ENCODE measurements at places on chromosomes 12 and 14. TPM values are rescaled to one million over a fixed set of nuclear protein-coding genes. Genes with fewer than 3 reads are reported as not detected.

DNA sequence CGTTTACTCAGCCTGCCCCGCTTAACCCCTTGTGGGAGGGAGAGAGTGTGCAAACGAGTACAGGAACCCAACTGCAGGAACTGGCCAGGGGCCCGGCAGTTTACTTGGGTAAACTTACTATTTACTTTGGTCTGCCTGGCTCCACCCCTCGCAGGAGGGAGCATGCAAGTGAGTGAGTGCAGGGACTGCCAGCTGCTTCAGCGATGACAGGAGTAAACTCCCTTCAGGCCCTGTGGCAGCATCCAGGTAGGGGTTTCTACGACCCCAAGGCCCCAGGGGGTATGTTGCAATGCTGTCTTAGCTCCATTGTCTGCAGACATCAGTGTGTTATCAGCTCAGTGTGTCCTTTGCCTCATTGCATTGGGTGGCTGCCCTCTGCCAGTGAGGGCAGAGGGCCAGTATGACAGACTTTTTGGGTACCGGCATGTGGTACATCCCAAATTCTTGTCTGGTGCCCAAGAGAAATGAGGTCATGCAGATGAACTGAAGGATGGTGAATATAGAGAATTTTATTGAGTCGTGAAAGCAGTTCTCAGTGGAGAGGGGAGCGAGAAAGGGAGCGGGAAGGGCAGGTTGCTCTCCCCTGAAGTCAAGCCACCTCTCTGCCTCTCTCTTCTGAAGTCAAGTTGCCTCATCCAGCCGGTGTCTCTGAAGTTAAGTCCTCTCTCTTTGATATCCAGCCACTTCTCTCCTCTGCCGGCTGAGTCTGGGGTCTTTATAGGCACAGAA is 181.8 kb downstream of the FUT8 start:
- DNase-seq, result no peak

- no peak for DNase-seq
Measured at GRCh38 chr14:47993883-47994282, 318.5 kb upstream of the MDGA2 start.

DNA sequence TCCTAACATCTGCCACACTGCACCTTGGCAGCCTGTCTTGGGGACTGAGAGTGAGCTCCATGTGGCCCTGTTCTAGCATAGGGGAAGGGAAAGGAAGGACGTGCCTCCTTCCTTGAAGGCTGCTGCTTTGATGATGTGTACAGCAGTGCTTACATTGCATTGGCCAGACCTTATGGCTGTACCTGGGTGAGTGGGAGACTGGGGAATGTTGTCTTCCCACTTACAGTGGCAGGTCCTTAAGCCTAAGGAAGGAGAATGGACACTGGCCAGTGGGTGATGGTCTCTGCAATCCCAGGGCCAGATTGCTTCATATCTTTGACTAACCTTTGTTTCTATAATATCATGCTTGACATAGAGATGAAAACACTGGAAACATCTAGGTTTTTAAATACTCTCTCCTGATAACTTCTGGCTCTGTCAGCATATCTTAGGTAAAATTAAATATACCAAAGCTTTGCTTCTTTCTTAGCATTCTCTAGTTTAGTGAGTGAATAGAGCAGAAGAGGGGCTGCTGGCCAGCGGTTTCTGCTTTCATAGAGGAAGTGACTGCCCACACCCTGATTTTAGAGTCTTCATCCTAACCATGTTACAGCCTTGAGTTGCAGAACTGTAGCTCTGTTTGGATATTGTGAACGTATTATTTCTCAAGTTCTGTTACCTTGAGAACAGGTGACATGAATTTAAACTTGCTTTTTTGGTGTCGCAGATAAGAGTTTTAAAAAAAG is 27.2 kb downstream of the KLC1 start:
- DNase-seq, result no peak

GRCh38 chr14:75566321-75566720 is 12.1 kb upstream of the FLVCR2 start:
- peak; percentile 20 for DNase-seq

XPOT gene
- 44.8 TPM for total RNA-seq
